ENCODE measurements at places on chromosomes 2 and 18.

DNA sequence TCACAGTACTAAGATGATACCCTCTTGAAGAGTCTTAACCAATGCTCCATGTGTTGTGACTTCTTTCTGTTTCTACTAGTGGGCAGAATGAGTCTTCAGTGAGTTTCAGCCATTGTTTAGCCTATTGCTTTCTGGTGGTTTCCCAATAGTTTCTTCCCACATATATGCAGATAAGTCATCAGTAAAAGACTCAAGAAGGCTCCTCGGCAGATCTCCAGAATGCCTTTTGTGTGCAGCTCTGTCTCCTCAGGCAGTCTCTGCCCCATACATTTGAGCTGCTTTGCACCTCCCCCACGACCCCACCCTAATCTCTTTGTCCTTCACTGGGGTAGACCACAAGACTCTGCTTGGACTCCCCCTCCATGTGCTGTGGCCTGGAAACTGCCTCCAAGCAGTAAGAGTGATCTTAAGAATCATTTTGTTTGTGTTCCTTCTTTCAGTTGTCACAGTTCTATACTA, 71.6 kb upstream of the CHRNA1 start:
- DNase-seq: peak; percentile 50

DNA sequence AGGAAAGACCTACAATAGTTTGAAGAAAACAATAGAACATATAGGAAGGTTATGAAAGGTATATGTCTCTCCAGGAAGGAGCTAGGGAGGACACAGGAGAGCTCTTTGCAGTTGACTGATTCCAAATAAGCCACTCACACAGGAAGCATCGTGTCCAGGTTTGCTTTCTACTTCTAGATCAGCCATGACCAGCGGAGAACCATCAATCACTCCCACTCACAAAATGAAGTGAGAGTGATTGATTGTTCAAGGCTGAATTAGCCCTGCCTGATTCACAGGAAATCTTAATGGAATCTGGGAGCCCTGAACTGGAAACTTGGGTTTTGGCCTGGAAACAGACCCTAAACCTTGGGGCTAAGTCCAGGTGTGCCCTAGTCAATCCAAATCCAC, 1292.2 kb upstream of the ZEB2 start:
- no peak for DNase-seq

- no peak for DNase-seq
Measured at GRCh38 chr2:83827618-83828017, 631.5 kb downstream of the SUCLG1 start.

DNA sequence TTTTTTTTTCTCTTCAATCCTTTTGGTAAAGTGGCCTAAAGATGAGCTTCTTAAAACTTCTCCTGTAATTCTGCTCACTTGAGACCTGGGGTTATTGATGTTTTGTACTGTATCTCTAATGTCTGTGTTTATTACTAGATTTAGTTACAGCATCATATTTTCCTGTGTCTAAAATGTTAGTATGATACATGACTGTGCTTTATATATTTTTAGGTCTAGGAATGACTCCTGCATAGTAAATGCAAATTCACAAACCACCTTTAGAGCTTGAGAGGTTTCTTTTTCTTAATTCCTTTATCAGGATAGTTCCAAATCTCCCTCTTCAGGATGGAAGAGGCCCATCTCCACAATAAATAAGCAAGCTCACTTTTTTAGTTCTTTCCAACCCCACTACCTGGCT, 197.6 kb downstream of the SETBP1 start:
- no peak for DNase-seq

DNA sequence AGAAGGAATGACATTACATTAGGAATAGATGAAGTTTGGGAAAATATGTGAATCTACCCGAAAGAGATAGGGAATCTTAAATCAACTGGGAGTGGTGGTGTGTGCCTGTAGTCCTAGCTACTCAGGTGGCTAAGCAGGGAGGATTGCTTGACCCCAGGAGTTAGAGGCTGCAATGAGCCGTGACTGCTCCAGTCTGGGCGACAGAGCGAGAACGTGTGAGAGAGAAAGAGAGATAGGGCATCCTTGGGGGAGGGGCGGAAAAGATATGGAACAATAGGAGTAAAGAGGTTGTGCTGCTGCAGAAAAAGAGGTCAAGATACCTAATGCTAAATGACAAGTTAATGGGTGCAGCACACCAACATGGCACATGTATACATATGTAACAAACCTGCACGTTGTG, 47.1 kb upstream of the ADAM23 start:
- DNase-seq: no peak

- no peak for DNase-seq
Measured at GRCh38 chr2:215572341-215572848, 136.5 kb upstream of the FN1 start.

GRCh38 chr18:79026491-79026890, 42.7 kb upstream of the ATP9B start:
- no peak for DNase-seq

DNA sequence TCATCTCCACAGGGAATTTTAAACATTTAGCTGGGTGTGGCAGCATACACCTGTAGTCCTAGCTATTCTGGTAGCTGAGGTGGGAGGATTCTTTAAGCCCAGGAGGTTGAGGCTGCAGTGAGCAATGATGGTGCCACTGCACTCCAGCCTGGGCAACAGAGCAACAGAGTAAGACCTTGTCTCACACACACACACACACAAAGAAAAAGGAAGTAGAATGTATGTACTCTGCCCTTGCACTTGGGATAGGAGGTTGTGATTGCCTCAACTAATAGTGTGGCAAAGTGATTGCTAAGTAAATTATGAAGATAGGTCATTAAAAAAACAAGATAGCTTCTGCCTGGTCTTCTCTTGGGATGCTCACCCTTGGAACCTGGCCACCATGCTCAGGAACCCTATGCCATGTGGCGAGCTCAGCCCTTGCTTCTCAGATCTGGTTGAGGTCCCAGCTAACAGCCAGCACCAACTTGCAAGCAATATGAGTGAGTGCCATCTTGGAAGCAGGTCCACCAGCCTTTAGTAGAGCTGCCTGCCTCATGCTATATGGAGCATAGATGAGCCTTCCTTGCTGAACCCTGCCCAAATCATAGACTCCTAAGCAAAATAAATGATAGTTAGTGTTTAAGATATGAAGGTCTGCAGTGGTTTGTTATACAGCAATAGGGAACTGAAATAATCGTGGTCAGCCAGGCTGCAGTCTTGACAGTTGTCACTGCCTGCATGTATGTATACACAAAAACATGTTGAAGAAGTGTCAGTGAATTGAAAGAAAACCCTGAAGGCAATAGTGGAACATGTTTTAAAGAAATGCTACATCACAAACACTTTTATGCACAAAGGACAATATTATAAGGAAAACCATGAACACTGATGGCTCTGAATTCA, 30.1 kb upstream of the PNO1 start:
- DNase-seq: no peak

DNA sequence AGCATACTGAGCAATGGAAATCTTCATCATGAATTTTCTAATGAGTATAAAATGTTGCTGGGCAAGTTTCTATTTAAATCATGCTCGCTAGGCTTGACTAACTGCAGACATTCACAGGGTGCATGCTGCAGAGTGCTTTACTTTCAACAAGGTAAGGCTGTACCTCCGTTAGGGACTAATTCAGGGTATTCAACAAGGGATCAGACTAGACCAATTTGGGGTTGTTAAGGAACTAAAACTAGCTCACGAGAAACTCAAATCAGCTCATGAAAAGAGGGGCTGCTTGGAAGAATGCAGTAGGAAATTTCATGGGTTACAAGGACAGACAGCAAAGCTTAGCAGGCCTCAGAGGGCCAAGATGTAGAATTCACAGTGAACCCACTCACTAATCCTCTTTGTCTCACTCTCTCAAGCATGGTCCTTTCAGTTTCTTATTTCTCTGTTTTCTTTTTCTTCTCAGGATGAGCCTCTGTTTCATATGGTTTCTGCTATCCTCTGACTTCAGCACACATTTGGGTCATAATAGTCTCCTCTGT, 2.2 kb downstream of the MYO3B start:
- DNase-seq: no peak

- DNase-seq: no peak
Measured at GRCh38 chr2:148534416-148535204, 109.9 kb upstream of the EPC2 start.

DNA sequence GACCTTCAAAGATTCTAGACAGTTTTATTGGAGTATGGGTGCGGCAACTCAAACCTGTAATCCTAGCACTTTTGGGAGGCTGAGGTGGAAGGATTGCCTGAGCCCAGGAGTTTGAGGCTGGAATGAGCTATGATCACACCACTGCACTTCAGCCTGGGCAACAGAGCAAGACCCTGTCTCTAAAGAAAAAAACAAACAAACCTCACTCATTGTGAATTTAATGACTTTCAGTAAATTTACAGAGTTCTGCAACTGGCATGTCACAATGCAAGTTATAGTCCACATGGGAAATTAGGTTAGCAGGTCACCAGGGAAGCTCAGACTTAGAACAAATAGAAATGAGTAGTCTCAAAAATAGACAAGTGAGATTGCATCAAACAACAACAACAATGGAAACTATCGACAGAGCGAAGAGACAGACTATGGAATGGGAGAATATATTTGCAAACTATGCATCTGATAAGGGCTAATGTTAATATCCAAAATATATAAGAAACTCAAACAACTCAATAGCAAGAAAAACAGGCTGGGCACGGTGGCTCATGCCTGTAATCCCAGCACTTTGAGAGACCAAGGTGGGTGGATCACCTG, 6.7 kb upstream of the NRBP1 start:
- no peak for DNase-seq

DNA sequence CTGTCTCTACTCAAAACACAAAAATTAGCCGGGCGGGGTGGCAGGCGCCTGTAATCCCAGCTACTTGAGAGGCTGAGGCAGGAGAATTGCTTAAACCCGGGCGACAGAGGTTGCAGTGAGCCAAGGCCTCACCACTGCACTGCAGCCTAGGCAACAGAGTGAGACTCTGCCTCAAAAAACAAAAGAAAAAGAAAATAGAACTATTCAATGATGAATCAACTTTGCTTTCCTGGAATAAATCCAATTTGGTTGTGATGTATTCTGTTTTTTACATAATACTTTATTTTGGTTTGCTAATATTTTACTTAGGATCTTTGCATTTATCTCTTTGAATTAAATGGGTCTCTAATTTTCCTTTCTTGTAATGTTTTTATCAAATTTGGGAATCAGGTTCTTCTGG, 86.3 kb upstream of the MBOAT2 start:
- DNase-seq: no peak

GRCh38 chr2:239222706-239223309, 178.0 kb downstream of the HDAC4 start:
- no peak for DNase-seq

GRCh38 chr2:205764270-205764746, 82.0 kb downstream of the NRP2 start:
- DNase-seq: no peak

DNA sequence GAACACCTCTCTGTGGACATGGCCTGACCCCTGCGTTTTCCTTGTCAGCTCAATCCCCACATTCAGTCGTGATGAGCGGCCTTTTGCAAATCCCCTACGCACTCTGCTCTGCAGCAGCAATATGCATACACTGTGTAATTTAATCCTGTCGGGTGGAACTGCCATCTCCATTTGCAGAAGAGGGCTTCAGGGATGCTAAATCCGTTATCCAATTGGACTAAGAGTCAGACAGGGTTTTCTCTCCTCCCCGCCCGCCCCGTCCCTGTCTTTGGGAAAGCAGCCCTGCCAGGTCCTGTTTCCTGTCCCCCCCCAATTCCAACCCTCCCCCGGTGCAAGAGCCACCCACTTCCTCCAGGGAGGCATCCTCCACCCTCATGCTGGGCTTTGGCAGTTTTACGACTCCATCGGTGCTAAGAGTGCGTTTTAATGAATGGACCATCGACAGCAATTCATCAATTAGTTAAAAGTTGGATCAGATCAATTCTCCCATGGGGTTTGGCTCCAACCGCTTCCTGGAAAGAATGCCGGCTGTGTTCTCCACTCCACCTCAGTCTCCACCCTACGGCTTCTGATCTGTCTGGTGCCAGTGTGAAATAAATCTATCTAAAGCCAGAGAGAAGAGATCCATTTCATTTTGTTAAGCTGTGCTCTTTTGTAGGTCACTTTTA, 53.5 kb upstream of the ASAP2 start:
- no peak for DNase-seq

GRCh38 chr2:191401287-191401686, 156.1 kb downstream of the MYO1B start:
- DNase-seq: no peak

DNA sequence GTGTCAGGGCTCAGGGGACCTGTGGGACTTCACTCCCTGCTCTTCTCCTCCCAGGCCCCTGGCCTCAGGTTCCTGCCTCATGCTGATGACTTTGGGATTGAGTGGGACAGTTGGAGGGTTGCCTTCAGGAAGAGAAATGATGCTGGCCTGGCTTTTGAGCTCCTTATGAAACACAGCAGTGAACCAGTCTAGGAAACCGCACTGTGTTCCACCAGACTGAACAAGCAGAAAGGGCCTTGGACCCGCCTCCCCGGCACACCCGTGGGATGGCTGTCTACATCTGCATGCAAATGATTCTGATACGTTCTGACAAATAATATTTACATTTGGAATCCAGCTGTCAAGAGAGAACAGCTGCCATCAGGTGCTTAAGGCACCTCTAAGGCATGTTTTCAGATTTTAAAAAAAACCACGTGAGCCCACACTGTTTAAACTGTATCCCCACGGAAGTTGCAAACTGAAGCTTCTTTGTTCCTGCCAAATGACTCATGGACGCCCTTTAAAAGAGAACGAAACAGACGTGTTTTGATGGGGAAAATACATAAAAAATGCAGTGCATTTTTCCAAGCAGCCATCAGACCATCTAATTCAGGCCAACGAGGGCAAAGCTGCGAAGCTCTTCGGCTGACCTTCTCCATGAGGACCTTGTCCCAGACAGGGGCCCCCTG, 27.6 kb upstream of the ASAP2 start:
- no peak for DNase-seq

GRCh38 chr2:162300266-162300665, 18.2 kb downstream of the IFIH1 start:
- DNase-seq: no peak

- DNase-seq: no peak
Measured at GRCh38 chr18:48790869-48791635, 159.7 kb downstream of the SMAD7 start.

DNA sequence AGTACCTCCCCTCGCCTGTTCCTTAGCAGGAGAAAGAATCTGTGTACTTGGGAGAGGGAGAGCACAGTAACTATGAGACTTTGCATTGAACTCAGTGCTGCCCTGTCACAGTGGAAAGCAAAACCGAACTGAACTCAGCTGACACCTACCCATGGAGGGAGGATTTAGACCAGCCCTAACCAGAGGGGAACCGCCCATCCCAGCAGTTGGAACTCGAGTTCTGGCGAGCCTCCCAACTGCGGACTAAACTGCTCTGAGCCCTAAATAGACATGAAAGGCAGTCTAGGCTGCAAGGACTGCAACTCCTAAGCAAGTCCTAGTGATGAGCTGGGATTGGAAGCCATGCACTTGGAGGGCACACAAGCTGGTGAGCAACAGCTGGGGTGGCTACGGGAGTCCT, 110.4 kb downstream of the GRB14 start:
- no peak for DNase-seq

DNA sequence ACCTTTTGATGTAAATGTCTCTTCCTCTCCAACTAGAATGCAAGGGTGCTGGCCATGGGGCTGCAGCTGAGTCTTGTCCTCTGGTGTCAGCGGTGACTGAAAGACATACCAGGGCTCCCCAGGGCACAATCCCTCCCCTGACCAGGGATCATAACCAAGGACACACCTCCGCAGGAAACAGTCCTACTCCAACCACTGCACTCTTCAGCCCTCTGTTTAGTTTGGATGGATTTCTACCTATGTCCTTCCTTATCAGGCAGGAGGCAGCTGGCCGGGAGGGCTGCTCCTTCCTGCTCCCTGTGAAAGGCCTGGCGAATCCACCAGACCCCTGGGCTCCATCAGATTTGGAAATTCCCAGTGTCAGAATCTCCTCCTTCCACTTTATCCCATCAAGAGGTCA, 185.2 kb upstream of the ID2 start:
- no peak for DNase-seq

Measured in activated CD4-positive, alpha-beta T cell treated with anti-CD3 and anti-CD28 coated beads, Interleukin-2, Interleukin-4, amounts not matched to agents 100 ng/mL and 50 ng/mL, durations not matched to agents 16 hours and 8 hours (primary cell).